ENCODE measurements at places on chromosomes 6 and 20.

DNA sequence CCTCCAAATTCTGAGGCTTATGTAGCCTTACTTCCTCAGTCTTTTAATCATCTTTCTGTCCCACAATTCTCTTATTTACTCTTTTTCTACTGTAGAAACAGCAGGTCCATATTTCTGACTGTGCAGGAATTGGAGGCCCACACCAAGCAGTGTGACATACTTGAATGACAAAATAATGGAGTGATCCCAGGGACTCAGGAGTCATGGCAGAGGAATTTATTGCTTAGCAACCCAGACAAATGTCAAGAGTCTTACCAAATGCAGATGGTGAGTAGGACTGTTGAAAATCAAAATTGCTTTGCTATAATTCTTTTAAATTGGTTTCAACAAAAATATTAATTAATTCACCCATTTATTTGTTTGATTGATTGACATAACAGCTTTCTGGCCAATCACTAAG, 59.9 kb downstream of the HTR1B start:
- no peak for DNase-seq

DNA sequence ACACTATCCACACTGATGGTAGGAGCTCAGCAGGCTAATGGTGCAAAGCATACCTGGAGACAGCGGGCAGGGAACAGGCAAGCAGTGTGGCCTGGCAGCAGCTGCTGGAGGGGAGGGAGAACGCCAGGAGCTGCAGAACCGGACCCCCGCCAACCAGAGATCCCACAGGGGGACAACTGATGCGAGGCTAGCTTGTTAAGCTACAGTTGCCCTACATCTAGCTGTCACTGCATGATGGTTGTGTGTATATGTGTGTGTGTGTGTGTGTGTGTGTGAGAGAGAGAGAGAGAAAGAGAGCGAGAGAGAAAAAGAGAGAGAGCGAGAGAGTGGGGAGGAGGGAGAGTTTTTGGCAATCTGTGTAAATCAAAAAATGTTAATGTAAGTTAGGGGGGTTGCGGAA, 69.7 kb upstream of the NHSL1 start:
- peak; percentile 60 for DNase-seq

DNA sequence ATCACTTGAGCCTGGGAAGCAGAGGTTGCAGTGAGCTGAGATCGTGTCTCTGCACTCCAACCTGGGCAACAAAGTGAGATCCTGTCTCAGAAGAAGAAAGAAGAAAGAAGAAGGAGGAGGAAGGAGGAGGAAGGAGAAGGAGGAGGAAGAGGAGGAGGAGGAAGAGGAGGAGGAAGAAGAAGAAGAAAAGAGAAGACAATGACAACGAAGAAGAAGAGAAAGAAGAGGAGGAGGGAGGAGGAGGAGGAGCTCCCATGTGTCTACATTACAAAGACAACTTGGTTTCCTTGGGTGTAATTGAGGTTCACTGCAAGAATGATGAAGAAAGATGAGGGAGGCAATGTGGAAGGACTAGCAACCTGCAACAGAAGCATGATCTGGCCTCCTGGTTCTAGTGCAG, 21.3 kb upstream of the CEP85L start:
- DNase-seq, result no peak

DNA sequence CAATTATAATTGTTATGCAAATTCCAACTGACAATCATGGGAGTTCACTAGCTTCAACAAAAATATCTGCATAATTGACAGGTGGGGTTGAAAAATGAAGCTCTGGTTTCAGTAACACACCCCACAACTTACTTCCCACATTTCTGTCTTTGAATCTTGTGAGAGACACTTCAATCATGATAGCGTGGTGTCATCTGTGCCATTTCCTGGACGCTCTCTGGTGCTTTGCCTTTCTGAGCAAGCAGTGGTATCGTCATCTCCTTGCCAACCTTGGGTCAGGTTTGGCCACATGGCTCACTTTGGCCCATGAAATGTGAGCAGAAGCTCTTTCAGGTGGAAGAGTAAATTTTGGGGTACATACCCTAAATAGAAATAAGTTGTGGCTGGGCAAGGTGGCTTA, 10.2 kb downstream of the BMP7 start:
- DNase-seq, result no peak

- no peak for DNase-seq
Observed at GRCh38 chr6:16748025-16748319, 13.3 kb downstream of the ATXN1 start.
